NCI-H1436 treated with DMSO at 0.1 percent for 48 hours (cell line): ENCODE measurements at places on chromosomes 1 and 21.

GRCh38 chr1:228006034-228006785, 588 bp upstream of the WNT3A start:
- no peak for DNase-seq

GRCh38 chr1:171742577-171742922, 685 bp upstream of the VAMP4 start:
- no peak for DNase-seq

GRCh38 chr1:4275083-4275482, 375.0 kb upstream of the C1orf174 start:
- DNase-seq, result no peak

DNA sequence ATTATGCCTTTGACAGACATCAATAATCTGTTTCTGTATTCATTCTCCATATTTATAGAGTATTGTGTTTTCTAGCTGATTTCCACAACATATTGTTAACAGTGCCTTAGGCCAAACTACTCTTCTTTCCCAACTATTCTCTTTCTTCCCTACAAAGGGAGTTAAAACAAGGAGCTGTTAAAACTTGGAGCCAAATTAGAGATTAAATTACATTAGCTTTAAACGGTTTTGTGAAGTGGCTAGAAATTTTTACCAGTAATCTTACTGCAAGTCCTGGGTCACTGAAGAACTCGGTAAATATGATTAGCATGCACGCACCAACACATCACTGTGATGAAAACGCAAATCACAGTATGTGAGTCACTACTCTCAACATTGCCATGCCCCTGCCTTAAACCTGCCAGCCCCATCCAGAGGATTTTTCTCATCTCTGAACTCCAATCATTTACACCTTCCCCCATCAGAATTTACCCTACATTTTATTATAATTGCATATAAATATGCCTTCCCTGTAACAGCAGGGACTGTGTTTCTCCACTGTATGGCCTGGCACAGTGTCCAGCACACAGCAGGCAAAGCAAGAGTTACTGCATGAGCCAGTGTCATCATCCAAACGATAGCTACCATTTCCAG, 1.5 kb upstream of the PRDX6 start:
- no peak for DNase-seq

DNA sequence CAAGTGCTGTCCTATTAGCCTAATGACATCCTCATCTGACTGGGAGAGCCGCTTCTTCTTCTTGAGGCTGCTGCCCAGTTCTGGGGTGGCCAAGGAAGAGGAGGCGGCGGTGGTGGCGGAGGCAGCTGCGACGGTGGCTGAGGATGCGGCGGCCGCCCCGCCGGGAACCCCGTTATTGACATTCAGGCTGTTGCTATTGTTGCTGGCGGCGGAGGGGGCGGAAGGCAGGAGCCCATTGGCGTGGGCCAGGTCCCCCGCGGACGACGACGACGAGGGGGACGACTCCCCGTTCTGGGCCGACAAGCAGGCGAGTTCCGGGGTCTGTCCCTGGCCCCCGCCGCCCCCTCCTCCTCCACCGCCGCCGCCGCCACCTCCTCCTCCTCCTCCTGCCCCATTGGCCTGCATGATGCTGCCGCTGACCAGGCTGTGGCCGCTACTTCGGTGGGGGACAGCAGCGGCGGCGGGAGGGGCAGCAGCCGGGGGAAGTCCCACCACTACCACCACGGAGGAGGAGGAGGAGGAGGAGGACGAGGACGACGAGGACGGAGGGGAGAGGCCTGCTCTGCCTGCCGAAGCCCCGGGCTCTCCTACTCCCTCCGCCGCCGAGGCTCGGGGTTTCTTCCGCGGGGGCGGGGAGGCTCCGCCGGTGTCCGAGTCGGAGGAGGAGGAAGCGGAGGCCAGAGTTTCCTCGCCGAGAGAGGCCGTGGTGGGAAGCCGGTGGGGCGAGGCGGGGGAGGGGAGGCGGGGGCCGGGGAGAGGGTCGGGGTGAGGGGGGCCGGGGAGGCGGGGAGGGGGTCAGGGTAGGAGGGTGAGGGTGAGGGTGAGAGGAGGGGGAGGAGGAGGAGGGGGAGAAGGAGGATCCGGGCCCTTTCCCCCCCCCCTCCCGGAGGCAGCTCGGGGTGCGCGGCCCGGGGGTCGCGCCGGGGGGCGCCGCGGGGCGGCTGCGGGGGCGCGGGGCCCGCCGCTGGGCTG, 610 bp downstream of the WDR26 start:
- no peak for DNase-seq

- DNase-seq, result no peak
Measured at GRCh38 chr1:180560200-180560867, 1.6 kb downstream of the OVAAL start.

DNA sequence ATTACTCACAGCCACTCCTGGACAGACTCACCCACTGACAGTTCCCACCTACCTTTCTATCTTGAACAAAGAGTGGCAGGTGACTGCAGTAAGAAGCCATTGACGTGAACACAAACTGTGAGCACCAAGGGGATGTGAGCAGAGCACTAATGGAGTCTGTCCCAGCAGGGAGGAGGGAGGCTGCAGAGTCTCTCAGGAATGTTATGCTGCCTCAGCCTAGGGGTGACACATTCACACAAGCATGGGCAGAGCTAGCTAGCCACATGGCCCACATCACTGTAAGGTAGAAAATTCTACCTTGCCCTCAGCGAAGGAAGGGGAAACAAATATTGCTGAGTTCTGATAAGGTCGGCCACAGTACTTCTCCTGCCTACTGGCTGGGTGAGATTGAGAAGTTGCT, 56.8 kb upstream of the PTGFRN start:
- DNase-seq, result no peak

GRCh38 chr1:184622136-184622823, 132.4 kb downstream of the EDEM3 start:
- DNase-seq, result no peak

GRCh38 chr1:48048064-48048463, 50.9 kb upstream of the TRABD2B start:
- no peak for DNase-seq

GRCh38 chr1:115412286-115412685, 74.2 kb upstream of the NGF start:
- no peak for DNase-seq

GRCh38 chr1:118210723-118211110, 25.7 kb upstream of the SPAG17 start:
- DNase-seq, result no peak

DNA sequence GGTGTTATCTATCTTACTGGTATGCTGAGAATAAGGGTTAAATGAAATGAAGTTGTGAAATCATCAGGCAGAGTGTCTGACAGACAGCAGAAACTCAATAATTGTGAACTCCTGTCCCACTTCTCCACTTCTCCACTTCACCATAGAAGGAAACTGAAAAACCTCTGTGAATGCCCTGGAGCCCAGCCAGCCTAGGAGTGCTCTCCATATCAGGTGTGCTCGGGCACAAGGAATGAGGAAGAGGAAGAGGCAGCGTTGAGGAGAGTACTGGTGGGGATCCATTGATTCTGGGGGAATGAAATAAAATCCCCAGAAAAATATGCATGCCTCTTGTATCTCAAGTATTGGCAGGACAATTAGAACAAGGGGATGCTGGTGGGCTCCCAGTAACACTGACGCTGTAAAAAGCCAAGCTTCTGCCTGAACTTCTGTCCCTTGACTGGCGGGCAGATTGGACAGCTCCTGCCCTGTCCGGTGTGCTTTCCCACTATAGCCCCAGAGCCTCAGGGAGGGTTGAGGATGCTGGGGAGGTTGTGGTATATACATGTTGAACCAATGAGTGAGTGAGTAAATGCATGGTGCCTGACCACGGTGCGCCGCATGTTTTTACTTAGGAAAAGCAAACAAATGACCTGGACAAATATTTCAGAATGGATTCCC, 47.7 kb downstream of the NMNAT2 start:
- DNase-seq, result no peak

DNA sequence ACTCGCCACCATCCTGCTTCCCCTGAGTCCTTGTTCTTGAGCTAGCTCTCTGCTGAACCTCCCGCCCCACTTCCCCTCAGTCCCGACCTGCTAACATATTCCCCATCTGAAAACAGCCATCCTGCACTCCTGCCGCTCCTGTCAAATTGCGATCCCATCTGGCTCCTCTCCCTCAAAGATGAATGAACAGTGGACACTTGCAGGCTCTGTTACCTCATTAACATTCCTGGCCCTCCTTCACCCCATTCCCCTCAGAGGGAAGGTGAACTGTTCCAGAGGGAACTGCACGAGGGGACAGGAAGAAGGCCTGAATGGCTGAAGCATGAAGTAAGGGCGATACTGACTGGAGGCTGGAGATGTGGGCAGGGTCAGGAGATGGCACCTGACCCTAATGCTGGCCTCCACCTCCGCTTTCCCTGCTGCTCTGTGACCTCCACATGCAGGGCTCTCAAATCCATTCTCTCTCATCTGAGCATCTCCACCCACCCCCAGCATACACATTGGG, 7.4 kb upstream of the CELSR2 start:
- no peak for DNase-seq

DNA sequence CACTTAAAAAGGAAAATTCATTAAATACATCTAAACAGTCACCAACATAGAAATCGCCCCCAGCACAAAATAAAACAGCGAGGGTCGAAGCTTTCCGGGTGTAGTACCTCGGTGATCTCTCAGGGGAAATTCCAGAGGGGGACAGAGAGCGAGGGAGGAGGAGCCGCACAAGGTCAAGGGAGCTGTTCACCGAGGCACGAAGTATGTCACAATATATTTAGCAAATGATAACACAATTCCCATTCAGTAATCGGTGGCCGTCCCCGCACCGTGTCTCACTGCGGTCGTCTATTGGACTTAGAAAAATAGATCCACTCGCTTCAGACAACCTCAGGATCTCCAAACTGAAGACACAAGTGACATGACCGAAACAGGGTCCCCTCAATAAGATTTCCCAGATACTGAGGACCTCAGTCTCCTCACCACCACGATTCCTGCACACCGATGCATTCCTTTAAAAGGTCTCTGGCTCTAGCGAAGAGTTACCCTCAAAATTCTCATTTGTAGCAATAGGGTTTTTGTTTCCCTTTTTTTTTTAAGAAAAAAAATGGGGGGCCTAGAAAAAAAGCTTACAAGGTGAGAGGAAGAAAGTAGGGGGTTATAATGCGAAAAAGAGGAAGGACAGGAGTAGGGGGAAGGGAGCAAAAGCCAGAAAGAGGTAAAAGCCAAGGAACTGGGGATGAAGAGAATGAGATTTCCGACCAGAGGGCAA, 1.1 kb downstream of the LPGAT1 start:
- DNase-seq, result no peak

DNA sequence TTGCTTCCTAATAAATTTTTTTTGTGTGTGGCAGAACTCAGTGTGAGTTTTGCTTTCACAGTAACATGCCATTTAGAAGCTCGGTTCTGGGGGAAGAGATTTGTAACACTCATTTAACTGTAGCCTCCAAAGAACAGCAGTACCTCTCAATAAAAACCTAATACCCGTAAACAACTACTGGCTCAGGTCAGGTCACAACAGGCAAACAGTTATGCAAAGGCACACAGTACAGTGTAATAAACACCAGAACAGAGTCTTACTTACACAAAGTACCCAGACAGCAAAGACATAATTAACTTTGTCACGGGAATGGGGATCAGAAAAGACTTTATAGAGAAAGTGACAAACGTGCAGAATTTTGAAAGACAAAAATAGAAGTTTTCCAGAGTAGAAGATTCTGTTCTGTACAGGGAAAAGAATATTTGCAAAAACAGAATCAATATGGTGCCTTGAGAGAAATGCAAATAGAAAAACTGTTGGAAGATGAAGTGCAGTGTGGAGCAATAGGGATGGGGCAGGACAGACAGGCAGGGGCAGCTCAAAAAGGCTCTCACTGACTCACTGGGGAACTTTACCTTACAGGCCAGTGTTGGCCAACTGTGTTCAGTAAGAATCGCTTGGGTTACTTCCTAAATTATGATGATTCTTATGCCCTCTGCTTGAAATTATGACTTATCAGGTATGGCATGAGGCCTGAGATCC, 38.8 kb downstream of the EGLN1 start:
- DNase-seq, result no peak

GRCh38 chr1:179706339-179706941, 36.7 kb upstream of the FAM163A start:
- no peak for DNase-seq

DNA sequence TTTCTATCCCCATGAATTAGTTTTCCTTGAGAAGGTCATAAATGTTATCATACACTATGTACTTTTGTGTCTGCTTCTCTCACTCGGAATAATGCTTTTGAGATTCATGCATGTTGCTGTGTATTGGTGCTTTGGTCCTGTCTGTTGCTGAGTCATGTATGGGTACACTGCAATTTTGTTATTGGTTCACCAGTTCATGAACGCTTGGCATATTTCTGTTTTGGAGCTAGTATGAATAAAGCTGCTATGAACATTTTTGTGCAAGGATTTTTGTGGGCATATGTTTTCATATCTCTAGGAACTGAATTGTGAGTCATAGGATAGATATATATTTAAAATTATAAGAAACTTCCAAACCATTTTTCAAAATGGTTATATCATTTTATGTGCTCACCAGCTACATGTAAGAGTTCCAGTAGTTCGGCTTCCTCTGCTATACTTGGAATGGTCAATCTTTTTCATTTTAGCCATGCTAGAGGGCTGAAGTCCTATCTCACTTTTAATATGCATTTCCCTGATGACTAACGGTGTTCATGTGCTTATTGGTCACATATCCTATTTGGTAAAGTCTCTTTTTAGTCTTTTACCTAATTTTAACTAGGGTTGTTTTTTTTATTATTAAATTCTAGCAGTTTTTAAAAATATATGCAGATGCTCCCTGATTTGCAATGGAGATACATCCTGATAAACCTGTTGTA, 38.2 kb downstream of the ETS2 start:
- no peak for DNase-seq

DNA sequence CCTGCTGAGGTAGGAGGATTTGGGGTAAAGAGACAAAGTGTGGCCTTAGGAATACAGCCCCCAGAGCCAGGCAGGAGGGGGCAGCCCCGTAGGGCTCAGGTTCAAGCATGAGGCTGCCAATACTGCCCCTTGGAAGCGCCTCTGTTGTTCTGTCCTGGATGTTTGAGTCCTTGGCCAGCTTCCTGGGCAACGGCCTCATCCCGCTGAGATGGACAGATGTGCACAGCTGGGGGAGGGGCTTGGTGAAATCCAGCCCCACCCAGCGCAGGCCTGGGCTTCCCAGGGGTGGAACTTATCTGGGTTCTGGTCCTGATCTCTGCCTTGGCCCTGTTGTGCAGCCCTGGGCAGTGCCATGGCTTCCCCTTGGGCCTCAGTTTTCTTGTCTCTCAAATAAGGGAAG, 34.8 kb upstream of the MAN1C1 start:
- DNase-seq, result no peak

- DNase-seq, result no peak
Measured at GRCh38 chr1:59418363-59419144, 121.7 kb downstream of the FGGY start.

- DNase-seq, result no peak
Measured at GRCh38 chr21:39066829-39067780, 116.1 kb downstream of the PSMG1 start.

- DNase-seq, result no peak
Measured at GRCh38 chr1:7770669-7770996, 463 bp upstream of the VAMP3 start.

GRCh38 chr1:220796530-220796929, 9.8 kb downstream of the MTARC1 start:
- DNase-seq, result no peak
